ENCODE measurements at places on chromosomes 5 and 9.

- no peak for DNase-seq
Measured at GRCh38 chr5:38297830-38298608, 39.7 kb downstream of the EGFLAM start.

GRCh38 chr5:76473009-76473336 is 69.9 kb downstream of the IQGAP2 start:
- DNase-seq = no peak

- no peak for DNase-seq
Measured at GRCh38 chr5:176659860-176660461, 12.7 kb downstream of the TSPAN17 start.

DNA sequence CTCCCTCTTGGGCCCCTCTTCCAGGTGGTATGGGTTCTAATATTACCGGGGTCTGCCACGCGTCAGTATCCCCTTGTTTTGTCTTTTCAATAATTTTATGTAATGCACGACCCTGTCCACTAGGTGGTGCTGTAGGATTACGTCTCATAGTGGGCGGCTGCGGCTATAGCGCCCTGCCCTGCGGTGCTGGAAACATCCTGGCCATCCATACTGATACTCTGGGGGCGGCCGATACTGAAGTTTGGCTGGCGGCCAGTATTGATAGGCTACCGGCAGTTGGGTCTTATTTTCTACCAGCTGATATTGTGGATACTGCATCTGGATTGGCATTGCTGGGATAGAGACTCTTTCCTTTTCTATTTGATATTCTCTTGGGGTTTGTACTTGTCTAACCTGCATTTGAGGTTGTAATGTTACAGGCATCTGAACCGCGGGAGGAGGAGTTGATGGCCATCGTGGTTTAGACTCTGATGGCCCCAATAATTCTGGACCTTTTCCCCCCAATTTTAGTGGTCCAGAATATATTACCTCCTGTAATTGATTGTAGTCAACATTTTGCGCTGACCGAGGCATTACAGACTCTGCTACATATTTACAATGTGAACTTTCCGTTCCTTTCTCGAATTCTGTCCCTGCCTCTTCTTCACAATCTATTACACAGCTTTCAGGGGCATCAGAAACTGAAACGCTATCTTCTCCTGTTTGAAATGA is 3.3 kb upstream of the TMEM141 start:
- DNase-seq = peak; percentile 55

- no peak for DNase-seq
Measured at GRCh38 chr5:132179405-132179804, 48.2 kb downstream of the P4HA2 start.

GRCh38 chr5:155895484-155895883 is 431.5 kb upstream of the SGCD start:
- DNase-seq = no peak

DNA sequence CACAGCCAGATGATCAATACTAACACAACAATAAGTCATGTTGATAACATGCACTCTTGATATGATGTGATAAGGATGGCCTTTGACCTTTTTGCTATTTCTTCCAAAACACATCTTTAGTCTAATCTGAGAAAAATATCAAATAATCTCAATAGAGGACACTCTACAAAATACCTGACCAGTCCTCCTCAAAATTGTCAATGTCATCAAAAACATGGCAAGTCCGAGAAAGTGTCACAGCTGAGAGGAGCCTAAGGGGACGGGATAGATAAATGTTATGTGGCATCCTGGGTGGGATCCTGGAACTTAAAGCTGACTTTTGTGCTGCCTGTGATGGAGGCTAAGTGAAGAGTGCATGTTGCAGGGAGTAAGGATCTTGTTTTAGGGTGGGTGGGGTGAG is 699.6 kb upstream of the ADAMTS16 start:
- no peak for DNase-seq

DNA sequence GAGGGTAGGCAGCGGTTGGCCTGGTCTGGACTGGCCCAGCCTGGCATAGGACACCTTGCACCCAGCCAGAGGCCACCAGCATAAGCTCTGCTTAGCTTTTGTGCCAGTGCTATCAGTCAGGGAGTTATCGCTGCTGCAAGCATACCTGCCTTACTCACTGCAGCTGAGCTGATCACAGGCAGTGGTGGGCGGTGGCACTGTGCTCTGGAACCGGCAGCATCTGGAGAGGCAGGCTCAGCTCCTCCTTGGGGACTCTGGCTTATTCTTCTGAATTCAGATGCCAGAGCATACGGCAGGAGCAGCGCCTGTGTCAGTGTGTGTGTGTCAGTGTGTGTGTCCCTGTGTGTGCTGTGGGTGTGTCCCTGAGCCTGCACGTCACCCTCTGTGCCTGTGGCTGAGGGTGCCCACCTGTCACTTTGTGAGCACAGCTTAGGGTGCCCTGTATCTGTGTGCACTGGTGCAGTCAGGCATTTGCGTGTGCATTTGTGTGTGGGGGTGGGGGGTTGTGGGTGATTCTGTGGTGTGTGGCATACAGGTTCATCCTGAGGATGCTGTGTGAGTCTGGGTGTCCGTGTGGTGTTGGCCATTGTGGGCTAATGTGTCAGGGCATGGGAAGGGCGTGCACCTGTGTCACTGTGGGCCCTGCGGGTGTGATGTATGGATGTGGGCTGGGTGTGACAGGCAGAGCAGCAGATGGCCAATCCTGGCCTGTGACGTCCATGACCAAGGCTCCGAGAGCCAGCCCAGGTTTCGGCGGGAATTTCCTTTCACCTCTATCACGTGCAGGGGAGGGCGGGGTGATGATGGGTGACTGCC is 23.5 kb downstream of the LMX1B start:
- DNase-seq = no peak

- DNase-seq = no peak
Measured at GRCh38 chr5:147174671-147175265, 60.1 kb upstream of the STK32A start.

- no peak for DNase-seq
Measured at GRCh38 chr5:15499528-15500324, at the start of gene FBXL7. Gene FBXL7 (plus strand): TSS chr5:15500180.

GRCh38 chr5:17282283-17283120 is 65.1 kb downstream of the BASP1 start:
- no peak for DNase-seq

DNA sequence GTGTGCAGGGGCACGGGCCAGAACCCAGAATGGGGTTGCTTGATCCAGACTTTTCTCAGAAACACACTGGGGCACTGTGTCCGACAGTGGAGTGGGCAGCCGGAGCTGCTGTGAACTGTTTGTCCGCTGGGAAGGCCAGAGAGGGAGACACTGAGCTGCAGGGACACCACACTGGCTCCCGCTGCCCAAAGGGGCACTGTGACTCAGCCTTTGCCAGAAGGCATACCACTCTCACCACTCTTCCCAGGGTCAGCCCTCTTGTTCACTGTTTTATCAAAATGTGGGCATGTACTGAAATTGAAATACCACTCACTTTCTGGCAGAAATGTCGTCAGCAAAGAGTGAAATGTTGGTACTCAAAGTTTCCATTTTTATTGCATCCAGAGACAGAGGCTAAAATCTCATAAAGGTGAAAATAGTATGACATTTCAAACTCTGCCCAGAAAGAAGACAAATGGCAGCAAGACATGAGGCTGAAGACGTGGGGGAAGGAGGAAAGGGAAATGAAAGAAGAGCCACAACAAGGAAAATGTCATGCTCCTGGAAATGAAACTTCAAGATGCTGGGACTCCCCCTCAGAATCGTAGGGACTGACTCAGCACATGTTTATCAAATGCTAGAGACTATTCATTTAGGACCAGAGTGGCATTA is 4.5 kb upstream of the IL7R start:
- DNase-seq = peak; percentile 22

DNA sequence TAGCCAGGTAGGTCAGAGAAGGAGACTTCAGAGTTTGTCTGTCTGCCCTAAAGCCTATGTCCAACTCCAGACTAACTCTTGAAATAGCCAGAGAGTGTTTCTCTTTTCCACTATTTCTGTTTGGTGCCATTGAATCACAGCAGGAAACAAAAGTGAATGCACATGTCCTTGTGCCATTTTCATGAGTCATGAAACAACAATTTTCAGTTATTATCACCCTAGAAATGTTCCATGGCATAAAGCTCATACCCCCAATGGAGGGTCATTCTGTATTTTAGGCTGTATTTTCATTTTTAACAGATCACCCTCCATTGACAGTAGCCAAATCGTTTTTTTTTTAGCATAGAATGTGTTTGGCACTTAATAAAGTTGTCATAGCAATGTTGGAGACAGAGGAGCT is 124.7 kb downstream of the PAPPA start:
- DNase-seq = no peak

DNA sequence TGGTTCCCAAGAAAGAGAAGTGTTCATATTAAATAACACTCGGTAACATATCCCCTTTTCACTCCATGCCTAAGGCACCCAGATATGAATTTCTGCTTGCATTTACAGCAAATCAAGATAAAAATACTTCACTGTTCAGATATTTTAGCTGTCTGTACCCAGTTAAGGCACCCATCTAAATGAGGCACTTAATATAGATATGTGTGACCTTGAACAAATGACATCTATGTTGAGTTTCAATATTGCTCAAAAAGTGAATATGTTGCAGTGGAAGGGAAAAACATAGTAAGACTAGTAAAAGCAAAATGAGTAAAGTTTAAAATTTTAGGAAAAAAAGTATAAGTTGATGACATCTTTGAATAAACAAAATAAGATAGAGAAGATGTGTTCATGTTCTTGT is 32.4 kb upstream of the SPDL1 start:
- no peak for DNase-seq

DNA sequence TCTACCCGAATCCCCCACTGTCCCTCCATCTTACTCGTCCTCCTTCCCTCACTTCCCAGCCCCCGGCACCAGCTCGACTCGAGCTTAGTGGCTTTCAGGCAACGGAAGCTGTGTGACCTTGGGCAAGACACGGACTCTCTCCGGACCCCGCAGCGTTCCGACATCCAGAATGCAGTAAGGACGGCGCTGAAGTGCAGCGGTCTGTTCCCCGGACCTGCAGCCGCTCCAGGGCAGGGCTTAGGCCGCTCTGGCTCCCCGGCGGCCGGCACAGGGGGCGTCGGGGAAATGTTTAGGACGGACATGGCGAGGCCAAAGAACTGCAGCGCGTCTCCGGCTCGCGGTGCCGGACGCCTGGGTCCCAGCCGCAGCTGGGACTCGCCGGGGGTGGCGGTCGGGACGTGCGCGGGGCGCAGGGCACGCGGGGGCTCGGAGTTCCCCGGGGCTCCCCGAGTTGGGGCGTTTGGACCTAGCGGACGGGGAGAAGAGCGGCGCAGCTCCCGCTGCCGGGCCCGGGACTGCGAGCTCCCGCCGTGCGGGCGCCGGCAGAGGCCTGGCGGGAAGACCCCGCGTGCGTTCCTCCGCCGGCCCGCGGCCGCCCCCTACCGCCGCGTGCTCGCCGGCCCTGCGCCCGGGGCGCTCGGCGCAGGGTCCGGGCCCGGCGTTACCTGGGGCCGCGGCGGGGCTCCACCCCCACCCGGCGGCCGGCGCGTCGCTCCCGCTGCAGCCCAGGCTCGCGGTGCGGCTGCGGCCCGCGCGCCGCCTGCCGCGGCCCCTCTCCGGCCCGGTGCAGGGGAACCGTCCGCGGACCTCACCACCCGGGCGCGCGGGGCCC is 5.6 kb upstream of the RNF44 start:
- no peak for DNase-seq

- no peak for DNase-seq
Measured at GRCh38 chr5:154367101-154367500, 78.7 kb upstream of the SAP30L start.

GRCh38 chr5:173895401-173896165 is 7.4 kb downstream of the CPEB4 start:
- DNase-seq = no peak

DNA sequence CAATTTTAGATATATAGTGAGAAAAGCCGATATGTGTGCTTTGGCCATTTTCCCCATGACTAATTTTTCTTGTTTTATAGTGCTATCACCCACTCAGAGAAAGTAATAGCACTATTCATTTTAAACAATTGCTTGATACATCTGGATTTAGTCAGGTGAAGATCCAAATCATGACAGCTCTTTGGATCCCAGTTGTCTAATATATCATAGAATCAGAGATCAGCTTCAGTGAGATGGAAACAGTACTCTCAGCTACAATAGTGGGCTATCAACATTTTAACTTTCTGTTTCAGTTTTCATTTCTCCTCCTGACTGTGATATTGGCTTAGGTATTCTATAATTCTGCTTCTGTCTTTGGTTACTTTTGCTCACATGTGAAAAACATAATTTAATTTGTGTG is 38.7 kb downstream of the VCAN start:
- DNase-seq = no peak

- no peak for DNase-seq
Measured at GRCh38 chr9:34486572-34486971, 28.0 kb downstream of the DNAI1 start.

DNA sequence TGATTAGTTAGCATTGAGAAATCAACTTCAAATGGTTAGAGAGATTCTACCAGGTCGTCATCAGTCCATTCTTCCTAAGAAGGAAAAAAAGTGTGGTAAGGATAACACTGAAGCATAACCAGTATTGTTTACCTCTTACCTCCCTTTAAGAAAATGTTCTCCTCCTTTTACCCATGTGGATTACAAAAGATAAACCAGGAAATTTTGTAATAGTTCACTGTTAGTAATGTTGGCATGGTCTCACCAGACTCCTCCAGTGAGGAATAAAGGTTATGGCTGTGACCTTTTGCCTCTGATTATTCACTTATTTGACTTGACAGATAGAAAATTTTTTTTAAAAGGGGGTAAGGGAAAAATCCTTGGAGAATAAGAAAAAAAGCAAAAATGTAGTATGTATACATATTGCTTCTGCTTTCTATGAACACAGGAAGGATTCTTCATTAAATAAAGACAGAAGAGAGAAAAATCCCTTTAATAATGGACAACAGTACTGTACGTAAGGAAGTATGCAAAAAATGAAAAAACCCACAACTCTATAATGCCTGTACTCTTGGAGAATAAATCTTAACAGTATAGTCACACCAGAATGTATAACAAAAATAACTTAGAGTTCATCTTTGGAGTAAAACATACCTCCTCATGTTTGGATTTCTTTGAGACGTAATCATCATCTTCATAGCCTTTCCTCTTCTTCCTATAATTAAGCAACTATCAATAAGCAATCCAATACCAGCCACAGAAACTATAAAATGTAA is 18.1 kb downstream of the CCNH start:
- DNase-seq = no peak

DNA sequence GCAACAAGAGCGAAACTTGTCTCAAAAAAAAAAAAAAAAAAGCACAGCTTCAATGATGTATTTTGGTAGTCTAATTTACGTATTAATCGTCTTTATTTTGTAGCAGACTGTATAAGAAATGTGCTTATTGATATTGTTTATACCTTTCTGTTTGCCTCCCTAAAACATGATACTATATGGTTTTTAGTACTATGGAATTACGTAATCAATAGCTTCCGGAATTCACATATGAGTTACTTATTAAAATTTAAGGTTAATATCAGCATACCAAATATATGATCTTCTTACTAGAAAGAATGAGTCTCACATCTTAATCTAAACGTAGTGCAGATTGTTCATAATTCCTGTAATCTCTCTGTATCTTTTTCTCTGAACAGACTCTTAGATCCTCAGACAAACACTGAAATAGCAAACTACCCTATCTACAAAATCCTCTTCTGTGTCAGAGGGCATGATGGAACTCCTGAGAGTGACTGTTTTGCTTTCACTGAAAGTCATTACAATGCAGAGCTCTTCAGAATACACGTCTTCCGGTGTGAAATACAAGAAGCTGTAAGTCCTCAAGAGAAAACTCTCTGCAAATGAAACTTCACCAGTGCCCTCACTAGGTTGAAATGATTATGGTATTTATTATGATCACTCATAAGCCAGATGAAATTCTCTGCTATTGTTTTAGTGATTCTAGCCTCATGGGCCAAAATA is 44.4 kb upstream of the GPR21 start:
- DNase-seq = no peak

GRCh38 chr5:32029261-32029660 is 144.9 kb downstream of the GOLPH3 start:
- DNase-seq = no peak

GRCh38 chr9:98830554-98830953 is 23.1 kb downstream of the GALNT12 start:
- DNase-seq = no peak
